ENCODE measurements at places on chromosomes 5 and 9.

DNA sequence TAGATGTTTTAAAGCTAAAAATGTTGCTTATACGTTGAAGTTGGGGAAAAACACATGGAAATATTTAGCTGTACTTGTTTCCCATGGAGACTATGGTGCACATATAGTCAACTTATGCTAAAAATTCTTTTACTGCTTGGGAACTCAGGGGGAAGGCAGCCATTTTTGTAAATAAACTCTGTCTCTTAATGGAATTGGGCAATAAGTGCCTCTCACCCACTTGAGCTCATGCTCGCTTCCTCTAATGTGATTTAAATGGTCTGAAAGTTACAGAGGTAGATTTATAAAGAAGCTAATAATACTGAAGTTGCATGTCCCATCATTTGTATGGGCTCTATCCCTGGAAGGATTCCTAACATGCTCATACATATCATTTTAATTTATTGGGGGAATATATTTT is 523.8 kb downstream of the RASEF start:
- DNase-seq: no peak

- DNase-seq: no peak
Observed at GRCh38 chr9:103323699-103324098, 328.6 kb downstream of the CYLC2 start.

- DNase-seq: no peak
Observed at GRCh38 chr9:98838868-98839565, 31.5 kb downstream of the GALNT12 start.

GRCh38 chr9:107316795-107317661 is 33.9 kb downstream of the RAD23B start:
- no peak for DNase-seq

DNA sequence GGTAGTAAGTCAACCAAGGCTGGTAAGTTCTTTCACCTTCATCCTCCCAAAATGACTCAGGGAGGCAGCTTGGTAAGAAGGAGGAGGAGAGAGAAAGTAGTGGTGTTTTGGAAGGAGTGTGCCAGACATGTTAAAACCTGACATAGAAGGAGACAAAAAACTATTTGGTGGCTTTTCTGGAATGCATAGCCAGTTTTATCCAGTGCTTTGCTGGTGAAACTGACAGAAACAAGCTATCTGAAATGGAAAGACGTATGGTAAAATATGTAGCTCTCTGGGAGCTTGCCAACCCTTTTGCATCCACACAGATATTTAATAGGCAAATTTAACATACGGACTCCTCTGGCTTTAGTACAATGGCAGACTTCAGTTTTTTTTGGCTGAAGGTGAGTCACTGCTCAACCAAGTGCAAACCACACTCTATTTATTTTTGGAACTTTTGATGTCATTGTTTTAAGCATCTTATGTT is 45.4 kb downstream of the RAB14 start:
- peak; percentile 92 for DNase-seq

- DNase-seq: no peak
Observed at GRCh38 chr9:28671000-28671399, 1097.7 kb upstream of the C9orf72 start.

- DNase-seq: no peak
Observed at GRCh38 chr5:53219174-53219573, 109.6 kb upstream of the MOCS2 start.

DNA sequence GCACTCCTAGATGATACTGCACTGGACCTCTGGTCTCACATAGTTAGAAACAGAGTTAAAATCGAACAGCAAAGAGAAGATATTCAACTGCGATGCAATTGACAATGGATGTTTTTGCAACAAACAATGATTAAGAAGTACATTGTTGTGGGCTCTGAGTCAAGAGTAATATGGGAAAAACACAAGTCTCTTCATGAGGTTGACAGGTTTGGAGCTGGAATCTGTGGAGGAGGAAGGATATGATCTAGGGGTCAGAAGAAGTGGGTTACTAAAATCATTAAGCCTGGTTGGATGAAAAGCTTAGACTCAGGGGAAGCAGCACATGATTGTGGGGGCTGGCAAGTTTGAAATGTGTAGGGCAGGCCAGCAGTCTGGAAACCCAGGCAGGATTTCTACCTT is 53.1 kb downstream of the PDCD1LG2 start:
- no peak for DNase-seq

GRCh38 chr5:115553082-115553481 is 8.5 kb upstream of the FEM1C start:
- DNase-seq: no peak

DNA sequence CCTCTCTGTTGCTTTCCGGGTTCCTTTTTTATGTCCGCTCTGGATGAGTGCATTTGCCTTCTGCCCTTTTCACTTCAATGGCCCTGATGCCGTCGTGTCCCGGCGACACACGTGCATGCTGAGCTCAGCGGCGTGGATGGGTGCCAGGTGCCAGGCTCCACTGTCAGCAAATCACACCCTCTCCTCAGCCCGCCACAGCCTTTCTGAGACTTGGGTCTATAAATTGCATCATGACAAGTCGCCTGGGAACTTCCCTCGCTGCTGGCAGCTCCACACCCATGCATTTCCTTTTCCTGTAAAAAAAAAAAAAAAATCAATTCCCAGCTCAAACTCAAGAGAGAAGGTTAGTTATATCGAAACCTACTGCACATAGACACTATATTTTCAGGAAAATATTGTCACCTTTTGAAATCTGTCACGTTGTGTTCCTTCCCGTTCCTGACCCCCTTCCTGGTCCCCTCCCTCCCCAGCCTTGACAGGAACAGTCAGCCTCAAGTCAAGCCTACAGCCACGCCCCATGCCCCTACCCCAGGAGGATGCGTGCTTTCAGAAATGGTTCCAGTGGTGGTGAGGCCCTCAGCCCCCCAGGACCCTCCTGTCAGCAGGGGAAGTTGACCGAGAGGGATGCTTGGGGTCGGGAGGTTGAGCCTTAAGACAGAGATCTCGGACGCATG is 110.3 kb upstream of the PTCH1 start:
- peak; percentile 30 for DNase-seq

- DNase-seq: peak; percentile 90
Observed at GRCh38 chr5:33261305-33261704, 179.5 kb upstream of the TARS1 start.

GRCh38 chr5:56640763-56641406 is 174.5 kb upstream of the MAP3K1 start:
- no peak for DNase-seq

Measured in fibroblast of skin of scalp (primary cell).